ENCODE measurements at places on chromosomes 7 and 10.

DNA sequence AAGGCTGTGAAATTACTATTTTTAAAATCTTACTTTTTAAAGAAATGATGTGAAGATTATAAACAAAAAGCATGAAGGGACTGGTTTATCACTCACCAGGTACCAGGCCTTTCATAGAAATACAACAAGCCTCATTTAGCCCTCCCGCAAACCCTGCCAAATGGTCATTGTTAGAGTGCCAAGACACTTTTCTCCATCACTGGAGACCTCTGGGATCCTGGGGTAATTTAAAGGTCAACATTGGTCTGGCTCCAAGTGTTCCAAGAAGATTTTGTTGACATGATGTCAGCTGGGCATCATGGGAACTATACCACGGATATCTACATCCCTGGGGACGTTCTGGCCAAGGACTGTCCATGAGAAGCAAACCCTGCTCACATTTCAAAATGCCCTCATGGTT lies 138.0 kb upstream of the FRMD4A start:
- no peak for DNase-seq

GRCh38 chr10:10847387-10847786 lies 170.3 kb upstream of the CELF2 start:
- no peak for DNase-seq

GRCh38 chr10:96687317-96688012 lies 32.8 kb downstream of the PIK3AP1 start:
- DNase-seq = no peak

DNA sequence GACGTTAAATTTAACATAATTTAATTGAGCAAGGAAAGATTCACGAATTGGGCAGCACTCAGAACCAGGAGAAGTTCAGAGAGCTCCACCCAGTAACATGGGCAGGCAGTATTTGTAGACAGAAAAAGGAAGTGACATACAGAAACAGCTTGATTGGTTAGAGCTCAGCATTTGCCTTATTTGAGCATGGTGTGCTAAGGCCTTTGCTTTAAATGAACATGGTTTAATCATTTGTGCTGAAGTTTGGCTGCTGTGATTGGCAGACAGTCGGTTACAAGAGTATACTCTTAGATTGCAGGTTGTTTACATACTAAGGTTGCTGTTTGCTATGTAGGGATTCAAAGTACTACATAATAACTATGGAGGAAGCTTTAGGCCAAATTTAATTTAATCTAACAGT lies 199.2 kb downstream of the MALRD1 start:
- DNase-seq = no peak

DNA sequence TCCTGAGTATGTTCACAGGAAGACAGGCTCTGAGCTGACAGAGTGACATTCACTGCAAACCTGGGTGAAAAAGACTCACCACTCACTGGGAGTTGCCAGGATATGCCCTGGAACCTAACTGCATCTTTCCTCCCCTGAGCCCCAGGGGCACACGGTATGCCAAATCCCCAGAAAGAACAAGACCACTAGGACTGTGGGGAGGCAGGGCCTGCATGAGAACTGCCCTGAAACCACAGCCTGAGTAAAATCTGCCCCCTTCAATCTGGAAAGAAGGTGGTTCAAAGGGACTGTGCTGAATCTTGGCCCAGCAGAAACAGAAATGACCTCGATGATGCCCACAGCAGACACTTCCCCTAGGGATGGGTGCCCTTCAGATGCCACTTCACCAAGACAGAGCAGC lies 6.5 kb downstream of the FAM53B start:
- no peak for DNase-seq

- DNase-seq = no peak
These were observed 63.0 kb upstream of the MGMT start for GRCh38 chr10:129404091-129404490.

- DNase-seq = no peak
These were observed 399.2 kb upstream of the AUTS2 start for GRCh38 chr7:69199041-69199440.

DNA sequence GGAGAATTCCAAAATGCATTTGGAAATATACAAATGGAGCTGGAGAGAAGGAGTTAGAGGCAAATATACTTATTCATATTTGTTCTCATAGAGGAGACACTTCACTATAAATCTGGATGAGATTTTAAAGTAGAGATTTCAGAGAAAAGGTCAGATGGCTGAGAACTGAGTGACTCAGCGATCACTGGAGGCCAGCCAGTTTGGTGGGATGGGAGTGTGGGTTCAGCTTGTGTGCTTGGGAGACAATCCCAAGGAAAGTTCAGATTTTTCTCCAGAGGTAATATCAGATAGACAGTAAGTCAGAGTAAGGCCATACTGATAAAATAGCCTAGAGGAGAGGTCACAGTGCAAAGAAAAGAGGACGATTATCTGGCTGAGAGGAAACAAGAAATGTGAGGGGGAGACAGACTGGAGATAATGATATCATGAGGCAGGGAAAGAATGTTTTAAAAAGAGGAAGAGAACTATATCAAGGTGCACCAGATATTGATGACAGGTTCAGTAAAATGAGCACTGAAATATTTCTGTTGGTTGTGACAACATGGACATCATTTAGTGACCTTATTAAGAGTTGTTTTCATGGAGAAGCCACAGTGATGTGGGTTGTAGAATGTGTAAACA lies 67.0 kb downstream of the MDFIC start:
- DNase-seq = no peak

GRCh38 chr7:157770716-157771320 lies 434.0 kb downstream of the DNAJB6 start:
- DNase-seq = no peak

GRCh38 chr10:30463944-30464451 lies 30.0 kb downstream of the MAP3K8 start:
- no peak for DNase-seq

DNA sequence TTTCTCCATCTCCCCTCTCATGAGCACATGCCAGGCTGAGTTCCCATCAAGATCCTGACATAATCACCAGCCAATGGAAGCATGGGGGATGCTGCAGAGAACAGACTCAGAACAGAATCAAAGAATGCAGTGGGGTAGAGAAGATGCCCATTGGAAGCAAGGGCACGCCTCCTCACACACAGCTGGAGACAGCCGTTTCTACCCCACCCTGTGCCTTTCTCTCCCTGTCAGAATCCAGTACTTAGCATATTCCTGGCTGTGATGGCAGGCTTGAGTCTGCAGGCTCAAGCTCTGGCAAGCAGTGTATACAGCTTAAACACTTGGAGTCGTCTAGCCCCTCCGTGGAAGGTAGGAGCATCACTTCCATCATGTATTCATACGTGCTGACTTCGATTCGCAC lies 867.9 kb downstream of the NRG3 start:
- no peak for DNase-seq

- DNase-seq = peak; percentile 30
These were observed 46.0 kb downstream of the GBF1 start for GRCh38 chr10:102291221-102291905.

DNA sequence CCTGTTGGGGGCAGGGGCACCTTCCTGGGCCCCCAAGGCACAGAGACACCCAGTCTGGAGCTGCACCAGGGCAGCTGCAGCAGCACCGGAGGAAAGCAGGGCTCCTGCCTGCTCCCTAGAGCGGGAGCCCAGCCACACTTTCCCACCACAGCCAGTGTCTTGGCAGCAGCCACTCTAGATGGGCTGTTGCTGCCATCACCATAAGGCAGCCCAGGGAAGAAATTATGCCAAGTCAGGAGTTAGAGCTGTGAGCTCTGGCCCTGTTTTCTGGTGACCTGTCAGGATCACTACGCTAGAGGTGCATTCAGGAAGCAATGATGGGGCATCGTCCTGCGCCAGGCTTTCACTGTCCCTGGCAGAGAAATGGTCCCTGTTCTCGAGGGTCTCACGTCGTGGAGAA lies 38.0 kb upstream of the ZNRF2 start:
- DNase-seq = no peak

- DNase-seq = no peak
These were observed 26.6 kb upstream of the LIPN start for GRCh38 chr10:88733215-88733614.

DNA sequence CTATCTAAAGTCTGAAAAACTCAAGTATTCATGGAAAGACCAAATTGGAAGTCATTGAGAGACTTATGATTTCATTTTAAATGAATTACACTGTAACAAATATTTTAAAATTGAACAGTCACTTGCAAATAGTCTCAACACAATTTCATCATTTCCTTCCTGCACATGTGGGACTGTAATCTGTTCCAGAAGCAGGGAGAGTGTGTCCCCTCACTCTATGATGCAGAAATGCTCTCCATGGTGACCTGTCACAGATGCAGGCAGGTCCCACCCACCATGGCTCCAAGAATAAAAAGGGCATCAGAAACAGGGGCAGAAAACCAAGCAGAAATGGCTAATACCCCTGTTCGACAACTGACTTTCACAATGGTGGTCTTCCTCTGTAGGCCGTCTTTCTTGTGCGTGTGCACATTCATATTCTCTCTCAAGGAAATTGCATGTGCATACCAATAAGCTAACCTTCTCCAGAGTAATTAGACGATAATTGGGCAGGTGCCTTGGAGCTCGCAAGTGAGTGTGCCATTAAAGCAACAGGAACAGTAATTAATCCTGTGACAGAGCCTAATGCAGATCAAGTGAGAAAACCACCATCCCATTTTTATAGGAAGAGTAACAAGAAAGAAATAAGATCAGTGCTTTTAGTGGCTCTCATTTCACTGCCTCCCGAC lies 170.9 kb downstream of the ZMYND11 start:
- no peak for DNase-seq

DNA sequence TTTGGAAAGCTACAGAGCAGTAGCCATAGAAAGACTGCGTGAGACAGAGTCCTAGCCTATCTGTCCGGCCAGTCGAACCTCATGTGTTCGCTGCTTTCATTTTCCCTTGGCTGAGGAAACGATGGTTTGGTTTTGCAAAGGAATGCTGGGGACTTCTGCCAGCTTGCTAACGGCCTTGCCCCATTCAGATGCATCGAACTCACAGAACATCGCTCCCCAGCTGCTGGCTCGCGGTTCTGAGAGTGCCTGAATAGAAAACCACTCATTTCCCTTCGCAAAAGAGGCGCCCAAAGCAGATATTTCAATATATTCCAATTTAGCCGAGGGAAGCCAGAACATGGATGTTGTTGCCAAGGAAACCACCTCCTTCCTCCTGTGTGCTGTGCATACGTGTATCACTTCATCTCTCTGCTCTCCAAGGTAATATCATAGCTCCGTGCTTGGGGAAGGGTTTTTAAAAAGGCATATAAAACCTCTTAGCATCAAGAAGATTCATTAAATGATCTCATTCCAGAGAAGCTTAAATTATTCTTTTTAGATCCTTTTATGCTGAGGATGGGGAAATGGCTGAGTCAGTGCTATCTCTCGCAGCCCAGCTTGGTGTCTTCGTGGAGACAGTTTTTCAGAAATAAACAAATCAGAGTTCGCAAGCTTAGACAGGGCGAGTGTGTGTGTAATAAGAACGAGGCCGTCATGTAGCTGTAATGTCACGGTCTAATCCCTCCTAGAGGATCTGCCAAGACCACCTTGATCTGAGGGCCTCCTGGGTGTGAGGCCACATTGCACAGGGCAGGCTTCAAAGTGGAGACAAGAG lies 215.2 kb downstream of the RPS24 start:
- no peak for DNase-seq

DNA sequence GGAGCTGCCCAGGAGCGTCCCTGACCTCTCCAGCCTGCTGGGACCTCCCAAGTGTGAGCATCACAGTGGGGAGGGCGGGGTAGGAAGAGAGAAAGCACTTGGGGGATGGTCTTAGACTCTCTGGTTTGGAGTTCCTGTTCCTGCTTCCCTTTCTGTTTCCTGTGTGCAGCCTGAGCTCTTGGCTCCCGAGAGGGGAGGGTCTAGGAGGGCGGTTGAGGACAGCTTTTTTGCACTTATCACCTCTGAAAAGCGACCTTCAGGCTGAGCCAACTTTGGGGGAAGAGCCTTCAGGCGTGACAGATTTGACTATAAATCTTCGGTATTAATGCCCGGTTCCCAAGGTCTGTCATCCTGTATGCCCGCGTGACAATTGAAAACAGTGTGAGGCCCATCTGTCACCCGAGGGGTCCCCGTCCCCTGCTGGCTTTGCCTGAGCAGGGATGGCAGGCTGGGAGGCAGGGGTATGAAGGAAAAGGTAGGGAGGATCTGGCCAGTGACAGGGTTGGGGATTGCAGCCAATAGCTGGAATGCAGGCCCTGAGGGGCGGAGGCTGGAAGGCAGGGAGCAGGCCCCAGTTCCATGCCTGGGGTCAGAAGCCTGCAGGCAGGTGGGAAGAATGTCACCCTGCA lies 78.6 kb downstream of the CDH23 start:
- no peak for DNase-seq

DNA sequence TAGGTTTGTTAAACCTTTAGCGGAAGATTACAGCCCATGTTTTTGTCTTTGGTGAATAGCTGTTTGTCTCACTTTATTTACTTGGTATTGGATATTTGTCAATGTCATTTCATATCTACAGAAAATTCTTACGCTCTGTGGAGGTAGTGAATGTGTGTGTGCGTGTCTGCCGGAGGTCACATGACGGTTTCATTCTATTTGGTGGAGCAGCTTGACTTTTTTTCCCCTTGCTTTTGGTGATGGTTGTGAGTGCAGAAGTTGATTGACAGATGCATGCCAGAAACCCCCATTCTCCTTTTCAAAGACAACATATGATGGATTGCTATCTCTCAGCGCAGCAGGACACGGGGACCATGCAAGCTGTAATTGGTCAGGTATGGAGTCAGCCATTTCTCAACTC lies at the start of gene POU6F2:
Gene POU6F2, plus strand, starts transcription at position 225 of the 400 bp plus-strand sequence. Its CDS starts 45 bp downstream, at position 270.
- no peak for DNase-seq

- no peak for DNase-seq
These were observed 24.1 kb downstream of the MINDY4 start for GRCh38 chr7:30795161-30795948.

DNA sequence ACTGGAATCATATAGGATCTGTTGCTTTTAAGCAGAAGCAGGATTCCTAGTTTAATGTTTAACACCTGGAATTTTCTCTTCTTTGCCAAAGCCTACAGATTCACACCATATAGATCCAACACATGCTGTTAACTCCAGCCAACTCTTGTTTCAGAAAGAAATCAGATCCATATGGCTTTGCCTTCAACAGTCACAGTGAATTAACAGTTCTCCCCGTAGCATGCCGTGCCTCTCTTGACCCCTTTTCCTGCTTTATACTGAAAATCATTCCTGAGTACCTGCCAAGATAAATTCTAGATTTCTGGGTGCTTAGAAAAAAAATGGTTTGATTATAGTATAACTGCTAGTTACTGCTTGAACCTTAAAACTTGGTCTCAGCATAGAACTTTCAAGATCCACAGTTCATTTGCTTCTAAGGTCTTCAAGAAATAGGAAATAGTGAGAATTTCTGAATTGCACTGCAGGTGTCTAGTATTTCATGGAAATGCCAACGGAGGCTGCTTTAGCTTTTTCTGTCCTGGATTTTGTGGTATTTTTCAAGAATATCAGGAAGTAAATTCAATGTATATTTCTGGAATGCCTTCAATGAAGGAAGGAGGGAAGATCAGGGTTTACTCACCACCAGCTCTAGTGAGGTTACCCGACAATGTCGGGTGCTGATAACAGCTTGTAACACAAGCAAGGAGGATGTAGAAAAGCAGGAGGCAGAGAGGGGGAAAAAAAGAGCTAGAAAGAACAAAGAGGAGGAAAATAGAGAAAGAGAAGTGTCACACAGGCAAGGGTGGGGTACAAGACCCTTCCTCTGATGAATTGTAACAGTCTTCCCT lies 6.6 kb downstream of the AASS start:
- DNase-seq = no peak

- DNase-seq = no peak
These were observed 116.0 kb downstream of the NEURL1 start for GRCh38 chr10:103609231-103610082.

- DNase-seq = peak; percentile 85
These were observed 14.5 kb downstream of the LBX1 start for GRCh38 chr10:101214446-101215396.

- no peak for DNase-seq
These were observed 50.9 kb downstream of the ANK3 start for GRCh38 chr10:60338786-60339185.

All from HuH-7 (cell line).